Astrocyte of the cerebellum (primary cell): ENCODE measurements at places on chromosomes 12 and 14.

- DNase-seq, result no peak
These were observed 8.3 kb downstream of the ABHD4 start for GRCh38 chr14:22606380-22606779.

DNA sequence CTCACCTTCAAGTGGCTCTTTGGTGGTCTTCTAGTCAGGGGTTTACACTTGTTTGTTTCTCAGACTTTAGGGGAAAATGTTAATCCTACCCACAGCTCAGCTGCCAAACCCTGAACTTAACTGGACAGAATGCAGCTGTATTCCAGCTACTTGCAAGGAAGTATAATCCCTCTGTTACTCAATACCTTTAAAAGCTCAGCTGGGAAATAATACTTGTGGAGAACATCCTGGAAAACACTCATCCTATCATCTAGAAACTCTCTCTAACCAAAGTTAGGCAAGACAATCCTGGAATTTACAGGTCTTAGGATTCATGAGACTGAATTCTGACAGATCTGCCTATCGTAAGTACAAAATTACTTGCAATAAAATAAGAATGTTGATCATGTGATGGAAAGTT lies 404.1 kb downstream of the ADAMTS20 start:
- no peak for DNase-seq

DNA sequence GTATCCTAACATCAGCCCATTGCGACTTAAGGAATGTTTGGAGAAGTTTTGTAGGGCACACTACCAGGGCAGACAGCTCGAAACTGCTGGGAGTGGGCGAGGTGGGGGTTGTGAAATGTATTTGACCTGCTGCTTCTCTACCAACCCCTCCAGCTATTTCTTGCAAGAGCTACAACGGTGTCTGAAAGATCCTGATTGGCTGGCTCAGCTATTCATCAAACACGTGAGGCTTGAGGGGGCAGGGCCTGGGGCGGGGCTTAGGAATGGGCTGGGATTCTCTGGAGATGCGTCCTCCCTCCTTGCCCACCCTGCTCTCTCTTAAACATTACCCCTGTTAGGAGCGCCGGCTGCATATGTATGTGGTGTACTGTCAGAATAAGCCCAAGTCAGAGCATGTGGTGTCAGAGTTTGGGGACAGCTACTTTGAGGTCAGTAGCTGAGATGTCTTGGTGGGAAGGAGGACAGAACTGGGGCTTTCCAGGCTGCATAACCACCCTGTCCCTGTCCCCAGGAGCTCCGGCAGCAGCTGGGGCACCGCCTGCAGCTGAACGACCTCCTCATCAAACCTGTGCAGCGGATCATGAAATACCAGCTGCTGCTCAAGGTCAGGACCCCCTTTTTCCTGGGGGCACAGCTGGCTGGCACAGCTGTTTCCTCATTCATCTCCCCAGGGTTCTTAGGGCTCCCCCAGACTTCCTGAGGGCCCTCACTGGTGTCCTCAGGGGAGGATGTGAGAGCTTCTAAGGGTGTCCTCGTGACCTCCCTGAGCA lies 3.1 kb downstream of the ARHGEF25 start:
- no peak for DNase-seq

GRCh38 chr14:91163316-91163715 lies 49.4 kb downstream of the DGLUCY start:
- no peak for DNase-seq
